Activated CD4-positive, alpha-beta T cell treated with anti-CD3 and anti-CD28 coated beads, Interleukin-2, amount 10 ng/mL, durations not matched to agents 7 days and 5 days (primary cell): ENCODE measurements at places on chromosomes 16 and 17. TPM values are rescaled to one million over a fixed set of nuclear protein-coding genes. Genes with fewer than 3 reads are reported as not detected.
A peak's percentile ranks its signal among the peaks of the same experiment; 100 is the strongest.

ST6GALNAC2 gene
- total RNA-seq = not detected

CIITA gene
- 21.5 TPM for total RNA-seq

KRT33B gene
- total RNA-seq = not detected

KRT9 gene
- not detected for total RNA-seq

CMTM1 gene
- total RNA-seq = 12.3 TPM

CA10 gene
- total RNA-seq = not detected

DNA sequence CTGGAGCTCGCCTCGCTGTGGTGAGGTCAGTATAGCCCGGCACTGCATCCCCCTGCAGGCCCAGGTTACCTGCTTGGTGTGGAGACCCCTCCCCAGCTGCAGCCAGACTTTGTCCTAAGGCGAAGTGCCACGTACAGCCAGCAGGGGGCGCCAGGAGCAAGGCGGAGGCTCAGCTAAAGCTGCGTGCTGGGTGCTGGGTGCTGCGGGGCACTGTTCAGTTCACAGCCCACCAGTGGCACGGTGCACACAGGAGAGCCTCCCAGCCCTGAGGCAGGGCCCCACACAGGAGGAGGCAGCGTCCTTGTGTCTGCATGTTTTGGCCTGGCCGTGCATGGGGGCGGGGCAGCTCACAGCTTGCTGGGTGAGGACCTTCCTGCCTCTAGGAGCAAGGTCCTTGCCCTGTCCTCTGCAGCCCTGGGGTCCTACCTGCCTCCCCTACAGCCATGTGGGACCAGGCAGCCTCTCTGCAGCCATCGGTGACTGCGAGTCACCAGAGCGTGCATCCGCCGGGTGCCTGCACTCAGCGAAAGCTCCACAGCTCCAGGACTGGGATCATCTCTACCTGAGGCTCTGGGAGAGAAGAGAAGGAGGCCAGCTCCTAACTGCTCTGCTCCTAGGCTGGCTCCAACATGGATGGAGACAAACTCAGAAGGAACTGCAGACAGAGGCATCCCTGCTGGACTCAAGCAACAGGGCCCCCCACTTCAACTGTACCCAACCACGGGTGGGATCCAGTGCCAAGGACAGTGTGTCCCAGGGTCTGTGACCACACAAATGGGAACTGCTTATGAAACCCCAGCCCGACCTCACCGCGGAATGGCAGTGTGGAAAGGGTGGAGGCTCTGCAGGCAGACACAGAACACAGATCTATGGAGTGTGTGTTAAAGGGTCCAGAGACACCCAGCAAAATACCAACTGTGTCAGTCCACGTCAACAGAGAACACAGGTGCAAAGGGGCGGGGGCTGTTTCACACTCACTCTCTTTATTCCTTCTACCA is 19.0 kb downstream of the SLC7A5 start:
- peak overlapping the region; percentile 54 for H3K27ac ChIP-seq
- peak; percentile 84 for DNase-seq
- peaks cover 24% of the 10 kb centered on the region for H3K36me3 ChIP-seq
- H3K4me1 ChIP-seq = peaks cover 37% of the 10 kb centered on the region

DNA sequence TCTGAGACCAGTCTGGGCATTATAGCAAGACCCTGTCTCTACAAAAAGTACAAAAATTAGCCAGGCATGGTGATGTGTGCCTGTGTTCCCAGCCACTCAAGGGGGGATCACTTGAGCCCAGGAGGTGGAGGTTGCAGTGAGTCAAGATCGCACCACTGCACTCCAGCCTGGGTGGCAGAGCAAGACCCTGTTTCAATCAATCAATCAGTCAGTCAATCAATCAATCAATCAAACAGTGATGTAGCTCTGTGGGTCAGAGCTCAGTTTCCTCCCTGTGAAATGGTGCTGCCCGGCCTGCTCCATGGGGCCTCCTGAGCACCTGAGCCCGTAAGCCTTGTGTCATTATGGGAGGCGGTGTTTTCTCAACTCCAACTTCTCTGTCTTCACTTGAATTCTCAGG is 167.1 kb upstream of the CIBAR2 start:
- no peaks in the 10 kb centered on the region for H3K4me1 ChIP-seq
- H3K27ac ChIP-seq = no peak overlapping the region
- H3K36me3 ChIP-seq = no peaks in the 10 kb centered on the region
- no peak overlapping the region for H3K4me3 ChIP-seq
- no peaks in the 10 kb centered on the region for H3K27me3 ChIP-seq
- DNase-seq = no peak

DNA sequence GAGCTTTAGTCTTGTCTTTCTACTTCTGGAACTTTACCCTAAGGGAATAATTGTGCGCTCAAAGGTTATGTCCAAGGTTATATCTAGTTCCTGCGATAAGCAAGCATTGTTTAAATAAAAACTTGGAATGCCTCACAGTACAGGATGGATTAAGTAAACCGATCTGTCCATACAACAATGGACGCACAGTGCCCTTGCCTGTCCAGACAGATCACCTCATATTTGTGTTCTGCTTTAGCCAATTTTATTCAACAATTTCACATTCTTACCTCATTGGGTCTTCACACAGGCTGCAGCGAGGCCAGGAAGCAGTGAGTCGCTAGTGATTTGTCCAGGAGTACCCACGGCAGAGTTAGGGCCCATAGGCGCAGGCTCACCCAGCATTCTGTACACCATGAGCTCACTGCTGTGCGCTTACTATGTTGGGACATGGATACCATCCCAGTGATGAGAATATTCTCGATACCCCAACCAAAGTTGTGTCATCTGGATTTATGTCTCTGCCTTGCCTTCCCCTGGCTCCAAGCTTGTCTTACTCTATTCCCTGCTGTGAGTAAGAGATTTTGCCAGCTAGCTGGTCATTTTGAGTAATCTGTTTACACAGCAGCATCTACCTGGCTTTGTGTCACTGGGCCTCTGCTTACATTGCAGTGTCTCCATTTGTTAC is 39.8 kb downstream of the USP43 start:
- no peak for DNase-seq
- no peaks in the 10 kb centered on the region for H3K36me3 ChIP-seq
- H3K27me3 ChIP-seq = no peaks in the 10 kb centered on the region
- no peak overlapping the region for H3K27ac ChIP-seq
- H3K4me1 ChIP-seq = no peaks in the 10 kb centered on the region

DNA sequence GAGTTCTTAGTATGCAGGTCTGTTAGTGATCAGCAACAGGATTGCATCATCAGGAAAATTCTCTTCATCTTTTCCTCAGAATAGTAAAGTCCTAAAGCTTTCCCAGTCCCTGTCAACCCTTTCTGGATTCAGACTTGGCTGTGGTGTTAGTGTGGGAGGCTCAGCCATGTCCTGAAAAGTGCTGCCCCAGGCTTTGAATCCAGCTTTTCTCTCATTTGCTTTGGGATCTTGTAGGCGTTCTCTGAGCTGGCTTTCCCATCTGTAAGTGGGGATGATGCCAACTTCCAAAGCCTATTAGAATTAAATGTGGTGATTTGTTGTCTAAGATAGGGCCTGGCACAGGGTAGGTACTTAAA is 3.0 kb downstream of the ALKBH5 start:
- H3K27ac ChIP-seq = no peak overlapping the region
- no peaks in the 10 kb centered on the region for H3K27me3 ChIP-seq
- peaks cover 55% of the 10 kb centered on the region for H3K36me3 ChIP-seq
- no peak for DNase-seq

DNA sequence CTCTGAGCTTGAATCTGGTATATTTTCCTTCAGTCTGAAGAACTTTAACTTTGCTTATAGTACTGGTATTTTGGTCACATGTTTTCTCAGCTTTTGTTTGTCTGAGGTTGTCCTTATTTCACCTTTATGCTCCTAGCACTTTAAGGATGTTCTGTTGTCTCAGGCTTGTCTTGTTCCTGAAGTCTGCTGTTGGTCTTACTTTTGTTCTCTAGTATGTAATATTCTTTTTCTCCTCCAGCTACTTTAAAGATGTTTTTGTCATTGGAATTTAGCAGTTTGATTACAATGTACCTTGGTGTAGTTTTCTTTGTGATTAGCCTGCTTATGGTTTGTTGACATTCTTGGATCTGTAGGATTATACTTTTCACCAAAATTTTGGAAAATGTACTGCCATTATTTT is 23.6 kb downstream of the RPTOR start:
- no peaks in the 10 kb centered on the region for H3K27me3 ChIP-seq
- peaks cover 7% of the 10 kb centered on the region for H3K36me3 ChIP-seq
- peaks cover 16% of the 10 kb centered on the region for H3K4me1 ChIP-seq
- H3K27ac ChIP-seq = no peak overlapping the region
- no peak for DNase-seq

GRCh38 chr16:77786186-77786847 is 2.0 kb upstream of the VAT1L start:
- no peaks in the 10 kb centered on the region for H3K36me3 ChIP-seq
- no peak for DNase-seq
- H3K27me3 ChIP-seq = peaks cover 51% of the 10 kb centered on the region
- no peak overlapping the region for H3K4me3 ChIP-seq
- peaks cover 3% of the 10 kb centered on the region for H3K4me1 ChIP-seq
- H3K27ac ChIP-seq = no peak overlapping the region

DNA sequence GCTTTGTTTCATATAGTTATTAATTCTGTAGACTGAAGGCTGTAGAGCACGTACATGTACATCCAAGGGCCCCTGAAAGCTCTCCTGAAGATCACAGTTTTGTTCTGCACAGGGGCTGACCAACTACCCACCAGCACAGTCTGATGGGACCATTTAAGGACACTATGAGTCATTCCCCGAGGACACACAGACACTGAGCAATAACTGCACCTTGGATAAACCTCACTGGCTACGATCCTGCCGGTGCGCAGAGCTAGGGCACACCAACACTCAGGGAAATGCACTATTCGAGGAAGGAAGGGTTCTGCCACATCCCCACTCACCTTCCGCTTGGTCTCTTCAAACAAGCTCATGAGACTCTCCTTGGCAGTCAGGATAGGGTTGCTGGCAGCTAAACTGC is 20.3 kb downstream of the SMG6 start:
- peaks cover 63% of the 10 kb centered on the region for H3K36me3 ChIP-seq
- no peaks in the 10 kb centered on the region for H3K27me3 ChIP-seq
- H3K4me3 ChIP-seq = no peak overlapping the region
- no peak overlapping the region for H3K27ac ChIP-seq
- peaks cover 52% of the 10 kb centered on the region for H3K4me1 ChIP-seq
- no peak for DNase-seq

GRCh38 chr17:50182783-50183420 is 17.1 kb downstream of the SGCA start:
- peak overlapping the region; percentile 73 for H3K27ac ChIP-seq
- no peak overlapping the region for H3K4me3 ChIP-seq

DNA sequence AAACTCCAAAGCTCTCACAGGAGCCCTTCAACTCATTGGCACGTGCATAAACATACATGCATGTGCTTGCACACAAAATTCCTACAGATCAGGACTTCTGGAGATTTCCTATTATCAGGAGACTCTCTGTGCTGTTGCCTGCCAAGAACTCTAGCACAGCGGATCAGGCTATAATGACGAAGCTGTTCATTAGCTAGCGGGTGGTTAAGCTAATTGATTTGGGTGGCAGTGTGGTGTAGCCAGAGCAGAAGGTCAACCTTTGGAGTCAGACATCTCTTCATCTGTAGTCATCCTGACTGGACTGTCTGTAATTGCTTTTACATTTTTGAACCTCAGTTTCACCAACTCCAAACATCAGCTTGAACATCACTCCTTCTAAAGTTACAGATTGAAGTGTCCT is 69.0 kb downstream of the KIF2B start:
- no peaks in the 10 kb centered on the region for H3K36me3 ChIP-seq
- H3K4me3 ChIP-seq = no peak overlapping the region
- no peaks in the 10 kb centered on the region for H3K4me1 ChIP-seq
- H3K27ac ChIP-seq = no peak overlapping the region
- no peak for DNase-seq

- H3K4me3 ChIP-seq = no peak overlapping the region
- peaks cover 5% of the 10 kb centered on the region for H3K4me1 ChIP-seq
- no peak for DNase-seq
- no peaks in the 10 kb centered on the region for H3K36me3 ChIP-seq
Measured at GRCh38 chr17:15268461-15268860, 3.3 kb upstream of the PMP22 start.
